Activated T-helper 2 cell treated with anti-CD3 and anti-CD28 coated beads, Interferon-gamma antibody, Interleukin-2, Interleukin-4, amounts not matched to agents 10 μg/mL and 5 μg/mL and 100 μg/mL, durations not matched to agents 14 hours and 24 hours and 36 hours (primary cell): ENCODE measurements at places on chromosomes 7 and 10.

DNA sequence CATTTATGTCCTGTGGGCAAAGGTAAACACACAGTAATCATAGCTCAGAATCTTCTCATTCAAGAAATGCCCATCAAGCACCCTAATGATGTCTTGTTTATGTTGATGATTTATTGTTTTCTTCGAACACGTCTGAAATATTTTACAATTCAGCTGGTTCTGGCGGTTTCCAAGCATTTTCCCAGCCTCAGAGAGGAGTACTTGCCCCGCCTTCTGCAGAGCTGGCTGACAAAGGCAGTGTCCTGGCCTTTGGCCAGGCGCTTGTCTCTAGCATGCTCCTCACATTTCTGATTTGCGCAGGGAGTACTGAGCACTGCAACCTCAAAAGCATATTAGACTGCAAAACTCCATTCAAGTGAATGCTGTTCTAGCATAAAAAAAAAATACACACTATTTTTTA is 314.2 kb upstream of the GNAI1 start:
- no peak for DNase-seq

DNA sequence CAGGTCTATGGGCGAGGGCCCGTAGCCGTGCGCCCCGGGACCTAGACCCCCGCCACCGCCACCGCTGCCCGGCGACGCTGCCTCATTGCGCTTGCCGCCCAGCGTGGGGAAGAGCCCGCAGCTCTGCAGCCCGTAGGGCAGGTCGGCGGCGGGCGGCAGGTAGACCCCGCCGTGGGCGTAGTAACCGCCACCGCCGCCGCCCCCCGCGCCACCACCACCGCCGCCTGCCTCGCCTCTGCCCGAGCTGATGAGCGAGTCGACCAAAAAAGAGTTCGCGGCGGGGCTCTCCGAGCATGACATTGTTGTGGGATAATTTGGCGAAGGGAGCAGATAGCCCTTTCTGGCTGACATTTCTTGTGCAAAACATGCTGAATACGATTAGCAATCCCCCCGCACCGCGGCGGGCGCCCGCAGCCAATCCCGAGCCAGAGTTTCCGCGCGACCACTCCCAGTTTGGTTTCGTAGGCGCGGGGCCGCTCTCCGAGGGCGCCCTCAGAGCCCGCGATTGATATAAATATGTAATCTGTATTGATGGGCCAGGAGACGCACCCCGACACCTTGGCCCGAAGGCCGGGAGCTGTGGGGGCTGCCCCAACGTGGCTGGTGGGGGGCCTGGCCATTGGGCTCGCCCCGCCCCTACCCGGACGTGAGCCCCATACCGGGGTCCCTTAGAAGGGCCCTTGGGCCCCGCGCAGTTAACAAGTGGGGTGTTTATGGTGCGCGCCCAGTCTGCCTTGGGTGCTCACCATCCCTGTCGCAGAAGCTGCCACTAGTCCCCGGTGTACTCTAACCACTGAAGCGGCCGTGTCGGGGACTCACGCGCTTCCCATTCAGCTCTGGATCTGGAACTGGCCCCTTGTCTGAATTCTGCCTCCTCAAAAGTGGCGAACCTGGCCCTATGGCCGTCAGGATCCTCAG is at the start of gene HOXA10:
Gene HOXA10 (minus strand): TSS at position 365 of the 918 bp plus-strand sequence. CDS start 14 bp downstream, at position 351.
- no peak for DNase-seq

DNA sequence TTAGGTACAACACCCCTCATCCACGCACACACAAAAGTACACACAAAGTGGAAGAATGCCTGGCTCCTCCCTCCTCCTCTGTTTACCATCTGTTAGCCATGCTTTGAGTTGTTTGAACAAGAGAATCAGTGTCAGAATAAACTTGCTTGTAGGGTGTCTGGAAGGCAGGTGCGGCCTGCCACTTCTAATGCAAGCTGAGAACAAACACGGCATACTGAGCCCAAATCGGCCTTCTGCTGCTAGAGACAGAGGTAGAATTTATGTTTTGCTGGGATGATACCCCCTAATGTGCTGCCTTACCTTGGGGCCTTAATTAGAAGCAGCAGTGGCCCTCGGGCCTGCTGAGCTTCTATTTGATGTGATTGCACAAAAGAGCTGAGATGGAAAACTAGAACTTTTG is 24.9 kb upstream of the FAM180A start:
- no peak for DNase-seq

GRCh38 chr10:124296813-124297788 is 121.6 kb downstream of the OAT start:
- no peak for DNase-seq

DNA sequence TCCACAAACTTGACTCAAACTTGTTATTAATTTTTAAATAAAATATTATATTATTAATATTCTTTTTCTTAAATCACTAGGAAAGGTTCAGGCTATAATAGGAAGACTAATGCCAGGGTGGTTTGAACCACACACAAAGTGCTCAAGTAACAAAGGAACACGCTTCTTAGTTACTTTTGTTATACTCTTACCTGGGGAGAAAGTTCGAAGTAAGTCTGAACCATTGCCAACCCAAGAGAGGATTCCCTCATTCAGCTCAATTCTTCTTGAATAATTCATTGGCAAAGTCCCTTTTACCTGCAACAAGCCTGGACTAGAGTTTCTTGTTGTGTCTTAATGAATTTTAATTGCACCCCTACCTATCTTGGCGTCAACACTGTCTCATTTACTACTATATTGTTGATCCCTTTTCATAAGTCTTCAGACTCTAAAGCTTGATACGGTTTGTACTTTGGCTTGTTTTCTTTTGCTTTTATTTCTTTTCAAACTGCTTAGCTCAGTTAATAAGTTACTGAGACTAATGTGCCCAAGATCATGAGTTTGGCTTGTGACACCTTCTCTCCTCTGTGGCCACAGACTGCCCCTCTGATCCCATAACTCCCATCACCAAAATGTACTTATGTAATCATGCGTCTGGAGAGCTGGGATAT is 10.2 kb upstream of the C10orf67 start:
- no peak for DNase-seq

- DNase-seq = no peak
Measured at GRCh38 chr7:105705427-105705826, 124.1 kb upstream of the EFCAB10 start.

DNA sequence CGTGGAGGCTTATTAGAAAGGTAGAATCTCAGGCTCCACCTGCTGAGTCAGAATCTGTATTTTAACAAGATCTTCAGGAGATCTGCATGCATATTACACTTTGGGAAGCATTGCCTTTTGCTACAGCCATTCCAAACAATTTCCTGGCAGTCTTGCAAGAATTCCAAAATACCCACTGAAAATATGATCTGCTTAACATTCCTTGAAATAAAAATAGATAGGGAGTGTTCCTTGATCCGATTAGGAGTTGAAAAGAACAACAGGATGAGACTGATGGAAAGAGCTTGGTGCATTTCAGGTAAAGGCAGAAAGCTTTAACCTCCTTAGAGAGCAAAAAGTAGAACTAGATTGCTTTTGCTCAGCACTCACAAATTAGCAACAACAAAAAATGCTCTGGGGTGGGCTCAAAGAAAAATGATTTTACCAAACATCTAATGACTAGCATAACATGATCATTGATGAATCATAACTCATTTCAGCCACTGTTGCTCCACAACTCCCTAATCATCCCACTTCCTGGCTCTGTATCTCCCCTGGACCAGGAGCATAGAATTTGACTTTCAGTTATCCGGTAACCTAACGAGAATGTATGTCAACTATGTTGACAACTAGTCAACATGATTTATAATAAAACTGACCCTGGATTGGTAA is 115.2 kb downstream of the RNLS start:
- DNase-seq = no peak

- no peak for DNase-seq
Measured at GRCh38 chr7:100506356-100506923, 22.7 kb downstream of the NYAP1 start.

DNA sequence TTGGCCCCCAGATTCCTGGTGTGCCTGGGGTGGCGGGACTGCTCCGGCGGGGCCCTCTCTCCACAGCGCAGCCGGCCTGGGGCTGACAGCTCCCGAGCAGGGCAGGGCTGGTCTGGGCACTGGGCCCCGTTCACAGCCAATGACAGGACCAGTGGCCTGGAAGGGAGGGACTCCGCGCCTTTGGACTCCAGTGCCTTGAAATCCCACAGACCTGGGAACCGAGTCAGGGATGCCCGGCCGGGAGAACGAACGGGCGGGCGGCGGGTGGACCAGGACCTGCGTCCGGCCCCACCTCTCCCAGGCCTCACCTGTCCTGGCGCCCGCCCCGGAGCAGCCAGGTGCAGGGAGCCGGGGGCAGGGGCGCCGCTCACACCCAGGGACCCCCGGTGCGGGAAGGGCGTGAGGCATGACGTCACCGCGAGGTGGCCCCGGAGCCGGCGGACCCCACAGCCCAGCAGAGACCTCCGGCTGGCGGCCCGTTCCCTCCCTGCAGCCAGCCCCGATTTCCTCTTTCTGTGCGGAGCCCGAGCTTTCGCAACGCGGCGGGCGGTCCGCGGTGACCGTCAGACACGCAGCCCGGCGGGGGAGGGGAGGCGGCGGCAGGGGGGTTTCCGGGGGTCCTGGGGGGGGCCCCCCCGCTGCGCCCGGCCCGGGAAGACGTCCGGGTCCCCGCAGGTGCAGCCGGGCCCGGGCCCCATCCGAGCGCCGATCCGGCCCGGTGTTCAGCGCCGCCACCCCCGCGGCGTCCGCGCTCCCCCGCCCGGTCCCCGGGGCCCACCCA is 743 bp downstream of the ADAP1 start:
- DNase-seq = no peak

GRCh38 chr7:13878154-13878553 is 111.3 kb downstream of the ETV1 start:
- no peak for DNase-seq

GRCh38 chr7:156993021-156993924 is 17.2 kb downstream of the MNX1 start:
- DNase-seq = no peak
